ENCODE measurements at places on chromosomes 12 and 14.

DNA sequence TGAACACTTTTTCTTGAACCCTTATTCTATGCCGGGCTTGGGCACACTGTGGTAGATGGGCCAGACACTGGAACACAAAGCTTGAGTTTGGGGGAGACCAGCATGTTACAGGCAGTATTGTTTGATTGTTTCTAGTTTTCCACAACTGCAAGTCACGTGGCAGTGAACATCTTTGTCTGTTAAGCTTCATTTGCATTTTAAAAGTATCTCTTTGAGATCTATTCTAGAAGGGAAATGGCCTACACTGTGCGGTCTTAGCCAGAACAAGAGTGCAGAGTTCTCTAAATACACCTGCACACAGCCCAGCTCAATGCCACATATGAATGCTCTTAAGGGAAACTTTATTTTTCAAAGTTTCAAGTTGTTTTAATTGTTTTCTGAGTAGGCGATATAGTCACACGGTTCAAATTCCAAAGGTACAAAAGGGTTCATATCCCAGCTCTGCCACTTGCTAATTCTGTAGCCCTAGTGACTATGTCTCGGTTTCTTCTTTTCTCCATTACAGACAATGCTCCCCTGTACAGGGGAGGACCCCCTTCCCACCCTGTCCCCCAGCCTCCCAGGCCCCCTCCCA lies 24.9 kb downstream of the RIN3 start:
- DNase-seq, result no peak

DNA sequence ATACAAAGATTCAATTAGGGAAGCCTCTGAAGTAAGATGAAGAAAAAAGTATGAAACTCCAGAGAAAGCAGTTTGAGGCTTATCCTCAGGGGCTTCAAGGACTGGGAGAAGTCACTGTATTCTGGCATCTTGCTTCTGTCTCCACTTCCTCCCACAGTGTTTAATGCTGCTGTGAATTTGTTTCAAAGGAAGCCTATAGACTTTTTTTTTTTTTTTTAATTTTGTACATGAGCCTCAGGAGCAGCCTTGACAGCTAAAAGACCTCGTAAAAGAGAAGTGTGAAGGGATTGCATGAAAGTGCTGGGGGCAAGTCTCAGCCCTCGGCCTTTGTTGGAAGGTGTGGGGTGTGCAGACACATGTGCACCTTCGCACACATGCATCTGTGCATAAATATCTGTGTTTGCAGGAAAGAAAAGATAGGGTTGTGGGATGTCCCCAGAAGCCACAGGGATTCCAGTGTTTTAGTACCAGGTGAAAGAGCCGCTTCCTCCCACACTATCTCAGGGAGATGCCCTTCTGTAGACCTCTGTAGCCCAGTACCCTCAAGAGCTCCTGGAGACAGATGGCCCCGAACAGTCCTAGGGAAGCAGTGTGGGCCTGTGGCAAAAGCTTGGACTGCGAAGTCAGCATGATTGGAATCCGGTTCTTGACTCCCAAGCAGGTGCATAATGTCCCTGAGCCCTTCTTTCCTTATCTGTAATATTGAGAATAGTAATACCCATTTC lies 193.5 kb upstream of the BCL2L14 start:
- no peak for DNase-seq

DNA sequence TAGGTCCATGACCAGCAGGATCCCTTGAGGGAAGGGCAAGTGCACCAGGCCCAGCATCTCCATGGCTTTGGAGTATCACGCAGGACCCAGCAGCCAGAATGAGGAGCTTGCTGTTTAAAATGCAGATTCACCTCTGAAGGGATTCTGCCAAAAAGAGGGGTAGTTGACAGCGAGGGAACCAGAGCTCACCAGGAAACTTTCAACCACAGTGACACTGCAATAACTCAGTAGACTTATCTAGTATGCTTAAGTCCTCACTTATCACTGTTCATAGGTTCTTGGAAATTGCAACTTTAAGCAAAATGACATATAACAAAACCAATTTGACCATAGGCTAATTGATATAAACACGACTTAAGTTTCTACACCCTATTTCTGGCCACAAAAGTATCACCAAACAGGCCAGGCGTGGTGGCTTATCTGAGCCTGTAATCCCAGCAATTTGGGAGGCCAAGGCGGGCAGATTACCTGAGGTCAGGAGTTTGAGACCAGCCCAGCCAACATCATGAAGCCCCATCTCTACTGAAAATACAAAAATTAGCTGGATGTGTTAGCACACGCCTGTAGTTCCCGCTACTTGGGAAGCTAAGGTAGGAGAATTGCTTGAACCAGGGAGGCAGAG lies 21.4 kb upstream of the CKAP4 start:
- no peak for DNase-seq

DNA sequence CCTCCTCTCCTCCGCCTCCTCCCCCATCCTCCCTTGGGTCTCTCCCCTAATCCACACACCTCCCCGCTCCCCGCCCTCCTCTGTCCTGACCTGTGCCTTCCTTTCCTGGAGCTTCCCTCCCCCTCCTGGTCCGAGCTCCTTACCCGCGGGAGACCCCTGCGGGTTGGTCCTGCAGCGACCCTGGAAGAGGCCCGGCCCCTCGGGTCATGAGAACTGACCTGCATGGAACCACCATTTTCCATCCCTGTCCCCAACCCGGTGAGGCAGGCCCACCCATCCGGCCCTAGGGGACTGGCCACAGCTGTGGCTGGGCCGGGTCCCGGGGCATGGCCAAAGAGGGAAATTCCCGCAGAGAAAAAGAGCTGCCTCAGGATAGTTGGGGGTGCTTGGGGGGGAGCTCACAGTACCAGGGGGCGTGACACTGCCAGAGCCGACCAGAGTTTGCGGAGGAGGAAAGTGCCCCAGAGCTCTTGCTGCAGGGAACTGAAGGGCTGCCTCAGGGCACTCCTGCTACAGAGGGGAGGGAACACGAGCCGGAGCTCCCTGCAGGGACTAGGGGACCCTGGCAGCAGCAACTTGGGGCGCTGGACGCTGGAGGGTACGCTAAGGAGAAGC lies 613 bp downstream of the ARHGEF40 start:
- DNase-seq, result peak; percentile 71

- DNase-seq, result no peak
These were observed 242.0 kb downstream of the ADAMTS20 start for GRCh38 chr12:43309959-43310358.

Measured in SK-N-SH (cell line).